ENCODE measurements at places on chromosomes 1 and 21. TPM values are rescaled to one million over a fixed set of nuclear protein-coding genes. Genes with fewer than 3 reads are reported as not detected.

- H3K4me3 ChIP-seq, result no peak overlapping the region
- no peaks in the 10 kb centered on the region for H3K27me3 ChIP-seq
- no peak overlapping the region for H3K27ac ChIP-seq
- no peaks in the 10 kb centered on the region for H3K4me1 ChIP-seq
- no peak for DNase-seq
Observed at GRCh38 chr1:59071876-59072582, 224.9 kb upstream of the FGGY start.

DNA sequence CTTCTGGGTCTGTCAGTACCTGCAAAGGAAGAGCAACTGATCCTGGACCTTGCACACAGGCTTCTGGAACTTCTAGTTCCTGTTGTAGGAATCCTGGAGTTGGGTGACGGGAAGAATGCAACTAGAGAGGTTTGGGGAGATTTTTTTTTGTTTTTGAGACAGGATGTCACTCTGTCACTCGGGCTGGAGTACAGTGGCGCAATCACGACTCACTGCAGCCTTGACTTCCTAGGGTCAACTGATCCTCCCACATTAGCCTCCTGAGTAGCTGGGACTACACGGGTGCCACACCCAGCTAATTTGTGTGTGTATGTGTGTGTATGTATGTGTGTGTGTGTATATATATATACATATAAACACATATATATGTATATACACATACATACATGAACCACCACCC lies 18.8 kb downstream of the ENTREP3 start:
- H3K27ac ChIP-seq, result no peak overlapping the region
- no peaks in the 10 kb centered on the region for H3K36me3 ChIP-seq
- H3K4me3 ChIP-seq, result no peak overlapping the region
- H3K27me3 ChIP-seq, result no peaks in the 10 kb centered on the region
- peaks cover 29% of the 10 kb centered on the region for H3K4me1 ChIP-seq
- DNase-seq, result no peak

DNA sequence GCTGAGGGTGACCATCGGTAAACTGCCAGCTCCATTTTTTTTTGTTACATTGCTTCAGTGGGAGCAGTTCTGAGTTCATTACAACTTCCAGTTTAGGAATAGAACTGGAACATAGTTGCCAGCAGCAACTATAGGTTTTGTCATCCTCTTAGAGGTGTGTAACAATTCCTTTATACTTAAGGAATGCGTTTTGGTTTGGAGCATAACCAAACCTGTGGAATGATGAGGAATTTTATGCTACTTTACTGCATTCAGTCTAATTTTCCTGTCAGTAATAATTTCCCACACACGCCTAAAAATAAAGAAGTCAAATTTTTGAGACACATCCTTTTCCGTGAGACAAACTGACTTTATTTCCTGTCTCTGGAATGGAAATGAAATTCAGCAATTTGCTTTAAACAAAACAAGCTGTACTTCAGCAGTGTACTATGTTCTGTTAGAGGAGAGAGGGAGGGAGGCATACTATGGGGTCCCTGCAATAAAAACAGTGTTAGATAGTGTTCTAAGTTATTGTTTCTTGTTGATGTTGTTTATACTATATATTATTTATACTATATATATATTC lies 4.8 kb upstream of the AMPD1 start:
- H3K4me3 ChIP-seq, result no peak overlapping the region
- no peaks in the 10 kb centered on the region for H3K27me3 ChIP-seq
- H3K36me3 ChIP-seq, result no peaks in the 10 kb centered on the region
- no peak overlapping the region for H3K27ac ChIP-seq
- no peaks in the 10 kb centered on the region for H3K4me1 ChIP-seq

- DNase-seq, result no peak
- no peak overlapping the region for H3K27ac ChIP-seq
- H3K4me1 ChIP-seq, result peaks cover 9% of the 10 kb centered on the region
- no peak overlapping the region for H3K4me3 ChIP-seq
- no peaks in the 10 kb centered on the region for H3K27me3 ChIP-seq
Observed at GRCh38 chr1:164578479-164579200, 19.7 kb downstream of the PBX1 start.

The LCE3D gene
- total RNA-seq, result not detected

The IPO13 gene
- 22.2 TPM for total RNA-seq

The CAMK1G gene
- not detected for total RNA-seq

The DNAJC28 gene
- total RNA-seq, result 0.42 TPM

The OR2L8 gene
- not detected for total RNA-seq
